ENCODE measurements at places on chromosomes 2 and 18.

GRCh38 chr2:158457826-158458616, 1.3 kb downstream of the PKP4 start:
- peak overlapping the region; percentile 91 for H3K27ac ChIP-seq
- DNase-seq, result peak; percentile 73
- H3K4me1 ChIP-seq, result peaks cover 2% of the 10 kb centered on the region
- no peaks in the 10 kb centered on the region for H3K27me3 ChIP-seq
- peak overlapping the region; percentile 91 for H3K4me3 ChIP-seq

DNA sequence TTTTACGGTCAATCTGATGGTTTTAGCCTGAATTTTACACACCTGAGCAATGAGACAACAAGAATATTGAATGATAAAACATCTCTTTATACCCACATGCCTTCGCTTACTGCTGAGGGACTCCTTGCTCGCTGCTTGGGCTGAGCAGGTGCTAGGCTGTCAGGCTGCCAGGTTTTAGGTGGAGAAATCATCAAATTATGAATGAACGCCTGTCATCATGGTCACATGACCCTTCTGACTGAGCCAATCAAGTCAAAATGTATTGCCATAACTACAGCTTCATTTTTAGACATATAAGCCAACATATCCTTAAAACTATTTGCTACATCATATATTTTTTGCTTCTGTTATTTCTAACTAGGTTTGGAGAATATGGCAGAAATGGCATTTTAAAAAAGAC, 274.0 kb downstream of the LNPK start:
- H3K27me3 ChIP-seq, result no peaks in the 10 kb centered on the region
- H3K36me3 ChIP-seq, result no peaks in the 10 kb centered on the region
- H3K4me1 ChIP-seq, result no peaks in the 10 kb centered on the region

DNA sequence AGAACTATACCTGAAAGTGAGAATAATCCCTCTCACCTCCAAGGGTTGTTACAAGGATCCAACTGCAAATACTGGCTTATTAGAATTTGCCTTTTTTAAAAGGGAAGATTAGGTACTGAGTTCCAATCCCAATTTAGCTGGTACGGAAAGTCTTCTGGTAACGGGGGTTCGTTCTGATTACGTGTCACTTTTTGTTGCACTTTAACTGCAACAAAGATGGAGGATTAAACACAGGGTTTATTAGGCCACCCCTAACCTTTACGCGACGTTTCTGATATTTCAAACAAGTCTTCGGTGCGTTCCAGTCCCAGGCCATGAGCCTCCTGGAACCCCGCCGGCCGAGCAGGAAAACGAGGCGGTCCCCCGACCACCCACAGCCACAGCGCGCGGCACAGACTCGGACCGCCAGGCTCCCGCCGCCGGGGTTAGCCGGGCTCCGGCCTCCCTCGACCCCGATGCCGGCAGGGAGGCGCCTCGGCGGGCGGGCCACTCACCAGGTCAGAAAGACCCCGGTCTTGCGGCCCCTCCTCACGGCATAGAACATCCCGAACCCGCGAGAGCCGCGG, 411 bp downstream of the RNASEH1 start:
- H3K4me1 ChIP-seq, result peaks cover 3% of the 10 kb centered on the region
- H3K27ac ChIP-seq, result peak overlapping the region; percentile 82
- peak overlapping the region; percentile 96 for H3K4me3 ChIP-seq
- no peaks in the 10 kb centered on the region for H3K27me3 ChIP-seq

DNA sequence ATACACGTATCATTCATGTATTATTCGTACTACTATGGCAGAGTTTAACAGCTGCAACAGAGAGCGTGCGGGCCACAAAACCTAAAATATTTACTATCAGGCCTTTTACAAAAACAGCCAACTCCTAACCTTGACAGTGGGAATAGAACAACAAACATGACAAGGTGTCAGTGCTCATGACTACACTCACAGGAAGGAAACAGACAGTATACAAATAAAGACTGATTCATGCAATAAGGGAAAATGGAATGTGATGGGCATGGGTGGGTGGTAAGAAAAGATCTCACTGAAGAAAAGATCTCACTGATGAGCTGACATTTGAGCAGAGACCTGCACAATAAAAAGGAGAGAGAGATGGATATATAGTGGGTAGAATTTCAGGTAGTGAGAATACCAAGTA, 347.8 kb downstream of the ALK start:
- no peaks in the 10 kb centered on the region for H3K27me3 ChIP-seq
- H3K27ac ChIP-seq, result no peak overlapping the region
- H3K4me3 ChIP-seq, result no peak overlapping the region
- DNase-seq, result no peak

GRCh38 chr2:207219081-207219630, 53.4 kb upstream of the KLF7 start:
- peaks cover 4% of the 10 kb centered on the region for H3K4me1 ChIP-seq
- H3K36me3 ChIP-seq, result no peaks in the 10 kb centered on the region
- no peak overlapping the region for H3K4me3 ChIP-seq
- H3K27me3 ChIP-seq, result no peaks in the 10 kb centered on the region
- no peak overlapping the region for H3K27ac ChIP-seq
- DNase-seq, result no peak

DNA sequence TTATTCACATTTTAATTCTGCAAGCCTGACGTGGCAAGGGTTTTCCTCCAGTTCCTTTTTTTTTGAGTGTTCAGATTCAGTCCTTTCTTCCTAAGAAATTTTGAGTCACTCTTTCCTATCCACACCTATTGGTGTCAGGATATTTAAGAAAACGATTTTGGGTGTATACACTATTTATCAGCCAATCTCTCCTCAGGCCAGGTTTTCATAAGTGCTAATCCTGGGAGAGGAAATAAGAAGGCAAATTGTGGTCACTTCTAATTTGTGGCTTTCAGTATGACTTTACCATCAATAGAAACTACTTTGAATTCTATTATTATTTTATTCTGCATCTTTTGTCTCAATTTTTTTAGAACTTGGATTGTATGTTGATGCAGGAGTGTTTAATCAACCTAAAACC, 174.4 kb downstream of the DSEL start:
- no peak overlapping the region for H3K4me3 ChIP-seq
- no peak overlapping the region for H3K27ac ChIP-seq
- no peaks in the 10 kb centered on the region for H3K36me3 ChIP-seq
- DNase-seq, result no peak

DNA sequence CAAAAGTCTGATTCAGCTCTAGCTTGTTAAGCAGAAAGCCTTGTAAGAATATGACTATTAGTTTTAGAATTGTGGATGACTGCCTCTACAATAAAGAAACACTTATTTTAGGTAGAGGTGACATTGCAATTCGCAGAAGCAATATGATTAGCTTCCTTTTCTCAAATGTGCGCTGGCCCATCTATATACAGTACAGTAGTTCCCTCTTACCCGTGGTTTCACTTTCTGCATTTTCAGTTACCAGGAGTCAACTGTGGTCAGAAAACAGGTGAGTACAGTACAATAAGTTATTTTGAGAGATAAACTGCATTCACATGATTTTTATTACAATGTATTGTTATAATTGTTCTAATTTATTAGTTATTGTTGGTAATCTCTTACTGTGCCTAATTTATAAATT, 405.1 kb downstream of the GPD2 start:
- no peak overlapping the region for H3K27ac ChIP-seq
- H3K36me3 ChIP-seq, result no peaks in the 10 kb centered on the region
- H3K4me3 ChIP-seq, result no peak overlapping the region

- no peaks in the 10 kb centered on the region for H3K27me3 ChIP-seq
- peak; percentile 46 for DNase-seq
- H3K4me3 ChIP-seq, result no peak overlapping the region
- H3K27ac ChIP-seq, result peak overlapping the region; percentile 65
Observed at GRCh38 chr2:234363011-234363487, 133.8 kb downstream of the ARL4C start.

GRCh38 chr2:64635976-64636911, 17.5 kb downstream of the SERTAD2 start:
- DNase-seq, result no peak
- H3K4me3 ChIP-seq, result no peak overlapping the region
- H3K27me3 ChIP-seq, result no peaks in the 10 kb centered on the region
- H3K27ac ChIP-seq, result no peak overlapping the region
- H3K36me3 ChIP-seq, result peaks cover 24% of the 10 kb centered on the region
- peaks cover 11% of the 10 kb centered on the region for H3K4me1 ChIP-seq

- H3K36me3 ChIP-seq, result peaks cover 15% of the 10 kb centered on the region
- peaks cover 3% of the 10 kb centered on the region for H3K4me1 ChIP-seq
- no peak for DNase-seq
- no peaks in the 10 kb centered on the region for H3K27me3 ChIP-seq
Observed at GRCh38 chr2:232817756-232818155, 41.4 kb upstream of the KCNJ13 start.

DNA sequence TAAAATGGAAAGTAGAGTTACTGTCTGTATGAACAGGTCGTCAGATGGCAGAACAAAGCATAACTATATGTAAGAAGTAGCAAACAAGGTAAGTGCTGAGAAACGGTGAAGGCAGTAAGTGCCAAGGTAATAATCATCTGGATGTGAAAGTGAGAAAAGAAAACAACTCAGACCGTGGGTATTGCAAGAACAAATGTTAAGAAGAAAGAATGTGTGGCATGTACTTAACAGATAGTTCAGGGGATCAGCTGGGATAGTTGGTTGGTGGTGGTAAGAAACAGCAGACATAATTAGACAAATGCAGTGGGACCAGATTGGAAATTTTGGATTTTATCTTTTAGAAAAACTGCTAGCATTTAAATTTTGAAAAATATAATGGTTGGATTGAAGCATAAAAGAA, 375.8 kb upstream of the NXPH2 start:
- no peak overlapping the region for H3K4me3 ChIP-seq
- H3K27me3 ChIP-seq, result no peaks in the 10 kb centered on the region
- no peak overlapping the region for H3K27ac ChIP-seq

DNA sequence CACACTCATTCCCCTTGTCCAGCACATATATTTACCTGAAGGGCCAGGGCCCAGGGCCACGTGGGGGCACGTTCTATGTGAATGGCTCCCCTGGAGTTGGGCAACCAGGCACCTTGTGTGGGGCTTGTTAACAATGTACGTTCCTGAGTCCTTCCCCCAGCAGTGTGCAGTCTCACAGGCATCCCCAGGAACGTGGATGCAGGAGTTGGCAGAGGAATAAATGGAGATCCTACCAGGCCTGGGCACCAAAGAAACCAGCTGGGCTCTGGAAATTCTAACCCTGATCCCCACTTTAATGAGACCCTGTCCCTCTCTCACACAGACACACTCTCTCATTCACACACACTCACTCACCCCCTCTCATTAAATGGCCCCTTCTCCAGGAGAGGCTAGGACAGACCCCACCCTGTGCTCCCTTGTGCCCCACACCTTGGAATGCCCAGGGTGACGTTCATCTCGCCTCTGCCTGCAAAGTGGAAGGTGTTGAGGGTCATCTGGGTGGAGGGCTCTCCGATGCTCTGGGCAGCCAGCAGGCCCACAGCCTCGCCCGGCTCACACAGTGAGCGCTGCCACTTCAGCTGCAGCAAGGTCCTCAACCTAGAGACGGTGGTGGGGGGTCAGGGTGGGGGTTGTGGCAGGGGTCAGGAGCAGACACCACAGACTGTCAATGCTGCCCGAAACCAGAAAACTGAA, 65.6 kb downstream of the POLR1A start:
- no peak for DNase-seq
- peaks cover 38% of the 10 kb centered on the region for H3K4me1 ChIP-seq
- peaks cover 75% of the 10 kb centered on the region for H3K36me3 ChIP-seq
- no peak overlapping the region for H3K27ac ChIP-seq

DNA sequence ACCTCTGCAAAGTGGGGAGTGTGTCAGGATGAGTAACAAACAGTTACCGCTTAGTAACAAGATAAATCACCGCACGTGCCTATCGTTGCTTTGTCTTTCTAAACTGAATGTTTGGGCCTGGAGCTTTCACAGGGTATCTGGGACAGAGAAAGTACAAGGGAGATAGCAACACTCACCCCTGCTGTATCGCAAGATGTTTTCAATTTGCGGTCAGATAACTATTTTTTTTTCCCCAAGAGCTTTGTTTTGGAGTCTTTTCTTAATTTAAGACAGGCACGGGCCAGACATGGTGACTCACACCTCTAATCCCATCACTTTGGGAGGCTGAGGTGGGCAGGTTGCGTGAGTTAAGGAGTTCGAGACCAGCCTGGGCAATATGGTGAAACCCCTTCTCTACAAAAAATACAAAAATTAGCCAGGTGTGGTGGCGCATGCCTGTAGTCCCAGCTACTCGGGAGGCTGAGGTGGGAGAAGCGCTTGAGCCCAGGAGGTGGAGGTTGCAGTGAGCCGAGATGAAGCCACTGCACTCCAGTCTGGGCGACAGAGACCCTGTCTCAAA, 146.6 kb downstream of the GBX2 start:
- H3K36me3 ChIP-seq, result peaks cover 14% of the 10 kb centered on the region
- no peaks in the 10 kb centered on the region for H3K27me3 ChIP-seq
- no peak for DNase-seq
- no peaks in the 10 kb centered on the region for H3K4me1 ChIP-seq
- H3K27ac ChIP-seq, result no peak overlapping the region
- H3K4me3 ChIP-seq, result no peak overlapping the region

DNA sequence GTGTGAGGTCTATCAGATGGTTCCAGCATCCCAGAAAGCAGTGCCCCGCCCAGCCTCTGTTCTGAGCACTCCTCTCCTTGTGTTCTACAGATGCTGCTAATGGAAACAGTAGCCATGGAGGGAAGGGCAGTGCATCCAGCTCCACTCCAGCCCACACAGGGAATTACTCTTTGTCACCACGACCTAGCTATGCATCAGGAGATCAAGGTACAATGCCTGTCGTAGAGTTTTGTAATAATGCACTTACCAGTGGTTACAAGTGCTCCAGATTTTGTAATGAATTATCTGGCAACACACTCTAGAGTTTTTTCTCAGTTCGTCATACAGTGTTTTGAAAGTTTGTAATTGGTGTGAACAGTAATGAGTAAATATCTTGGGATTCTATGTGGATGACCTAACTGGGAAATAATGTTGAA, 161.1 kb downstream of the ESCO1 start:
- no peaks in the 10 kb centered on the region for H3K36me3 ChIP-seq
- no peaks in the 10 kb centered on the region for H3K27me3 ChIP-seq
- H3K4me3 ChIP-seq, result no peak overlapping the region
- DNase-seq, result peak; percentile 83
- H3K4me1 ChIP-seq, result peaks cover 4% of the 10 kb centered on the region
- H3K27ac ChIP-seq, result no peak overlapping the region

DNA sequence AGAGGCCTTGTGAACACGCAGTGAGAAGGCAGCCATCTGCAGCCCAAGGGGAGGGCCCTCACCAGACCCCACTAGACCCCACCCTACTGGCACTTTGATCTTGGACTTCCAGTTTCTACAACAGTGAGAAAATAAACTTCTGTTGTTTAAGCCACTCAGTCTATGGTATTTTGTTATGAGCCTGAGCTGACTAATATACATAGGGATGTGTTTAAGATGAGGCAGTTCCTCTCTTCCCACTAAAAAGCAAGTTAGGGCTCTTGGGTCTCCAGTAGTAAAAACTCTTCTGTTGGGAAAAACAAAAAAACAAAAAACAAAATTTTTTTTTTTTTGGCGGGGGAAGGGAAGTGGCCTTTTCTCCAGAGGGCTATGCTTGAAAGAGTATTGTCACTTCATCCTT, 233.2 kb upstream of the SMAD7 start:
- H3K36me3 ChIP-seq, result no peaks in the 10 kb centered on the region
- no peak overlapping the region for H3K27ac ChIP-seq
- no peak overlapping the region for H3K4me3 ChIP-seq
- peak; percentile 26 for DNase-seq
- H3K4me1 ChIP-seq, result no peaks in the 10 kb centered on the region

GRCh38 chr2:220930271-220931076, 641.6 kb downstream of the EPHA4 start:
- H3K4me1 ChIP-seq, result no peaks in the 10 kb centered on the region
- no peak overlapping the region for H3K4me3 ChIP-seq
- no peaks in the 10 kb centered on the region for H3K36me3 ChIP-seq
- no peak overlapping the region for H3K27ac ChIP-seq
